ENCODE measurements at places on chromosomes 7 and 10.

- DNase-seq = no peak
Observed at GRCh38 chr10:103241262-103242011, 4.2 kb upstream of the RPEL1 start.

- DNase-seq = no peak
Observed at GRCh38 chr7:113197274-113197673, 78.9 kb upstream of the SMIM30 start.

DNA sequence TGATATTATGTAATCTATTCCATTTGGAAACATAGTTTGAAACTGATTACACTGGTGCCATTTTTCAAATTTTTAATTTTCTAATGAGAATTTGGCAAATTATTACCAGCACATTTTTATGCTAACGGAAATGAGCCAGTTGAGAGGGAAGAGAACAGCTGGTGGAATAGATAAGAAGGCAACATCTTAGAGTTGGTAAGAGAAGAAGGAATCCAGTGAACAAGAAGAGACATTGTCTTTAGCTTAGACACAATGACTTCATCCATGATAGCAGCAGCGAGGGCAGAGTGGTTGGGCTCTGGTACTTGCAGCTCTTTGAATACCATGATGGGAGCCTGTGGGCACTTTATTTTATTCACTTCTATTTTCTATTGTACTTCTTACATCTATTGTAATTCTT is 89.6 kb downstream of the CHRM2 start:
- DNase-seq = no peak

DNA sequence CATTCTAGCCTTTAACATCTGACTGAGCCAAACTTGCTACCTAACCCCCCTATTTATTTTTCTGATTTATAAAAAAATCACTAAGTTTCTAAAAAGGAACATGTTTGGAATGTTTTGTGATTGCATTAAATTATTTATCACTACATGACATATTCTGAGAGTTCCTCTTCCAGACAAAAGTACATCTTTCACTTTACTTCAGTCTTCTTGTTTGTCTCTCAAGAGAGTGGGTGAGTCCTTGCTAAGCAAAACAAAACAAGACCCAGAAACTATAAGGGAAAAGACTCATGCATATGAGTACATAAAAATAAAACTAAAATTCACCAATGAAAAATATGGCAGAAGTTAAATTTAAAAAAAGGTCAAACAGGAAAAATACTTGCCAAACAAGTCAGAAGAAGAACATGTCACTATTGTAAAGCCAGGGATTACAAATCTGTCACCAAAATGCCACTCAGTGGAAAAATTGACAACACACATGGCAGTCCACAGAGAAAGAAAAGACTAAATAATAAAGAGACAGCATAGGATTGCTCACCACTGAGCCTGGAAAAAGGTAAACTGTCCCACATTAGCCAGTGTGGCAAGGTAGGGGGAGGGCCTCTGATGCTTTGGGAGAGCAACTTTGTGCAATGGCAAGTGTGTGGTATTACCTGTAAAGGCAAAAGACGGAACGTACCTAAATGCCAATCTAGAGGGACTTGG is 166.7 kb upstream of the ZNF32 start:
- no peak for DNase-seq

GRCh38 chr10:90041585-90041984 is 340.2 kb downstream of the KIF20B start:
- no peak for DNase-seq

DNA sequence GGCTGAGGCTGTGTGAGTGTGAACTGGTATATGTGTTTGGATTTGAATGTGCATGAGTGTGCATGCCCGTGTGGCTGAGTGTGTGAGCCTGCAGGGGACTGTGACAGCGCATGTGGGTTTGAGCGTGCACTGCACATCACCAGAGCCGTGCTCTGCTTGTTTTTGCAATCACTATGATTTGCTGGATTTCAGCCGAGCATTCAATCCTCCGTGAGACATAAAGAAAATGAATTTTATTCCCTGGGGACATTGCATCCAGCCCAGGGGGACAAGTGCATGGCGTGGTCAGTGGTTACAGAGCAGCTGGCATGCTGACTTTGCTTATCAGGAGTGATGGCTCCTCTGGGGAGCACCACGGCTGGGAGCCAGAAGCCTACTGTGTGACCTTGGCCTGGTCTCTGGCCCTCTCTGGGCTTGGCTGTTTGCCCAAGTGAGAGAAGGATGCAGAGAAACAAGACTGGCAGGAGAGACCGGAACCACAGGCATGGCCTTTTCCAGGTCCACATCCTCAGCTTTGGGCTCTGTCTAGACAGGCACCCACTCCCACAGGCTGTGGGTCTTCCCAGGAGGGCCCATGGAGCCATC is 160.2 kb upstream of the UNC5B start:
- no peak for DNase-seq

DNA sequence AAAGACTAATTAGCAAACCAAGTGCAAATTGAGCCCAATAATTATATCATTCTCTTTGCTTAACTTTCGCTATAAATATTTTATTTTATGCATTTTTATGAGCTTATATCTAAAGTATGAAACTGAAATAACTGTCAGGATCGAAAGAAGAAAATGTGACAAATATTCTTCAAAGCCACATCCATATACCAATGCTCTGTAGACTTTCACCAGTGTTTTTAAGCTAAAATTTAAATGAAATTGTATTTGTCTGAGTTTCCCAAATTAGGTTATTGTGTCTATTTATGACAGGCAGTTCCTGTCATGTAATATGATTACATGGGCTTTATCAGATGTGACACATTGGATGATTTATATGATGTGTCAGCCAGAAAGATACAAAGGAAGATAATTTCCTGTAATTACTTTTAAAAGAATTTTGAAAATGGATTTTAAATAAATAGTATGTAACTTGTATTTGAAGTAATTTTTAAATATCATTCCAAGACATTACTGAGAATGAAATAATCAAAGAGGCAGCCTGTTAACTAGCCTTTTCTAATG is 317.9 kb upstream of the KLF6 start:
- no peak for DNase-seq

GRCh38 chr10:14191407-14191806 is 139.3 kb downstream of the FRMD4A start:
- no peak for DNase-seq

DNA sequence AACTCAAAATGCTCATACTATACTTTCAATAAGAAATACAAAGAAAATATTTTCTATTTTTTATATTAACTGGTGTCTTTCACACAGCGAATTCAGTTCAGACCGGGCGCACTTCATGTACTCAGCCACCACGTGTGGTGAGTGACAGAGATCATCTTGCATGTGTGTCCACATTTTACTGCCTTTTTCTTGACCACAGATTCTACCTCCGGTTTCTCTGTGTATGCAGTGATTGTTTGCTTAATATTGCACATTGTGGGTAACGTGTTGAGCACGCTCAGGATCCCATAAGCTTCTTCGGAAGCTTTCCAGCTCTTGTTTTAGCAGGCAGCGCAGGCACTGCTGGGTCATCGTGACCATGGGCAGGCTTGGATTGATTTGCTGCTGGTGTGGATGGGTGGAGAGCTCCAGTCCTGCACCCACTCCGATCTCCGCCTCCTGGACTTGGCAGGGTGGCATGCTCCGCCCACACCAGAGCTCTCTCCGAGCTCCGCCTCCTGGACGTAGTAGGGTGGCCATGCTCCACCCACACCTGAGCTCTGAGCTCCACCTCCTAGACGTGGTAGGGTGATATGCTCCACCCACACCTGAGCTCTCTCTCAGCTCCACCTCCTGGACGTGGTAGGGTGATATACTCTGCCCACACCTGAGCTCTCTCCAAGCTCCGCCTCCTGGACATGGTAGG is 253.3 kb downstream of the DIP2C start:
- no peak for DNase-seq

DNA sequence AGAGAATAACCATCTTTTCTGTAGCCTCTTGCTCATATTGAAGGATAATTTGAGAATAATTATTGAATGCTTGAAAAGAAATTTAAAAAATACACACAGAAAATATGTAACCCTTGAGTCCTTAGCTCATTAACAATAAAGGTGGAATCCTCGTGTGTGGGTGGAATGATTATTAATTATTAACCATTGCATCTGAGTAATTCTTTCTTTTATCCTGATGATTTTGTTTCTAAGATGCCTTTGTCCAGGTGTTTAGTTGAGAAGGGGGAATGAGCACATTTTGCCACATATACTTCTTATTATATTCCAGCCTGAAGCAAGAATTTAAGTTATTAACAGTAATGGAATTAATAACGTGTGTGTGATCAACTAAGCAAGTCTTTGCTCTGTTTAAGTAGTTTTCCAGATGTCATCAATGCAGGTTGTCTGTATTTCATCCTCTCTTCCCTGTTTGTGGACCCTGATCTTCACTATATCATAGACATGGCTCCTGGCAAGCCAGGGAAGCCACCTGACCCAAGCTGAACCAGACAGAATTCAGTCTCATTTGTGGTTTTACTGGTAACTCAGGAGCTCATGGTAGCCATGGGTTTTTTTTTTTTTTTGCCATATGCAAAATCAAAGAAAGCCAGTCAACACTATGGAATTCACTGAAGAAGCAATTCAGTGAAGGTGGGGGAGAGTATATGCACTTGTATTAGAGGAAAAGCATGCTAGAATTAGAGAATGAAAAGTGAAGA is 144.3 kb downstream of the KIF20B start:
- no peak for DNase-seq

DNA sequence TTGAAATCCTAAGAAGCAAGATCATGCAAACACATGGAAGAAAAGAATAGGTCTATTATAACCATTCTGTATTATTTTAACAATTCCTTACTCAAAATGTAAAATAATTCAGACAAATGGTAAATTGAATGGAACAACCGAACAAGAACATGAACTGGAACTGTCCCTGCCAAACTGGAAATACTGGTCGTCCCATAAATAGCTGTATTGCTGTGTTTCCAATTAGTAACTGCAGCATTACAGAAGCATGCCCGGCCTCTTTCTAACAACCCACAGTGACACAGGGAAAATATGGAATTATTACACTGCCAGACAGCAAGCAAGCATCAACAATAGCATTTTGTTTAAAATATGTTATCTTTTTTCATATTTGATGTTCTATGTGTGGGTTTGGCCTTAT is 1138.5 kb upstream of the PHF14 start:
- DNase-seq = no peak

- no peak for DNase-seq
Observed at GRCh38 chr7:101093906-101094305, 8.6 kb downstream of the TRIM56 start.

DNA sequence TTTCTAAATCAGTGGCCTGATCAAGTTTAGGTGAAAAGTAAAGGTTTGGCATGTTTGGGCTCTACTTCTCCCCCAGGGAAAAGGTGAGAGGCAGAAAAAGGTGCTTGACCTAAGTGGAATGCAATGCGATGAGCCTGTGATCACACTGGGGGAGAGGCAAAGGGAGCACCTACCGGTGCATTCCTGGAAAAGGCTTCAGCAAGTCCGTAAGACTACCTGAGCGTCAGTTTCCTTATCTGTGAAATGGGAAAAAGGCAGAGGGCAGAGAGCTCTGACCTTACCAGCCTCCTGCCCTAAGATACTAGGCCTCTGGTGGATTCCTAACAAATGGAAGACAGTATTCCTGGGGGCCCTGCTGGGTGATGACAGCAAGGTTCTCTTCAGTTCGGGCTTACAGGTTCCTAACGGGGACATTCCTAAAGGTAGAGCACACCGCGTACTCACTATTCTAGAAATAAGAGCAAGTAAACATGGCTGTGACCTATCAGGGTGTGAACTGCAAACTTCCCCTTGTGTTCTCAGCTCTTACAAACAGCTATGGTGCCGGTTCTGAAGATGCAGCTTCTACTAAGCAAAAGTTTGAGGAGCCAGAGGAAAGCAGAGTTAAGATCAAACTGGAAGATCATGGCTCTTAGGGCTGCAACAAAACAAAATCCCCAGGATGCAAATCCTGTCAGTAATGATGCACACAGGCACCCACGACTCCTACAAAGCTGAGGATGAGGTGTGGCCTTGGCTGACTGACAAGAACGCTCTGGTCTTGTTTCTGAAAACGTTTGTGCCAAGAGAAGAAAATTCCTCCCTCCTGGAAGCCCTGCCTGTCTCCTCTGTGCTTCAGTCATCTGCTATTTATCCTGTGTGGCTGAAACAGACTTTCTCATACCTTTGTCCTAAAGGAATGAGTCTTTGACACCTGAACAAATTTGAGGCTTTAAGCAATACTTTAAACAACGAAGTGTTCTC is 13.3 kb upstream of the ACSL5 start:
- no peak for DNase-seq

- DNase-seq = no peak
Observed at GRCh38 chr10:97179731-97180362, 5.9 kb downstream of the SLIT1 start.

- no peak for DNase-seq
Observed at GRCh38 chr7:46508583-46508982, 587.5 kb upstream of the IGFBP3 start.

- DNase-seq = no peak
Observed at GRCh38 chr7:87139514-87139913, 12.7 kb upstream of the DMTF1 start.

GRCh38 chr10:129335942-129336341 is 131.1 kb upstream of the MGMT start:
- DNase-seq = no peak

GRCh38 chr7:155945670-155946325 is 133.5 kb upstream of the SHH start:
- no peak for DNase-seq

GRCh38 chr7:149753375-149754233 is 19.8 kb downstream of the ZNF467 start:
- DNase-seq = no peak

DNA sequence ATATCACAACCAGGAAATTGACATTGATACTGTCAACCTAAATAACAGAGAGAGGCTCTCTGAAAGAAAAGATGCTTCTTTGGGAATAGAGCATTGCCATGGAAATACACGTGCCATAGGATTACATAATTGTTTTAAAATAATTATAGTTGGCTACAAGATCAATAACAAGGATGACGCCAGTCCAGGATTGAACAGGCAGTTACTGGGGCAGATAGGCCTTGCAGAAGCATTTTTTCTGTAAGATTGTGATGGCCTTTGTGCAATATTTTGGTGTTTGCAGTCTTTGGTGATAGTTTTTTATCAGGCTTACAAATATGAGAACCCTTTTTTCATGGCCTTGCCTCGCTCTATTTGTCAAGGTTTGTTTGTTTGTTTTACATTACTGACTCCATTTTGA is 10.5 kb downstream of the ACADSB start:
- no peak for DNase-seq

GRCh38 chr10:6567884-6568283 is 12.2 kb downstream of the PRKCQ start:
- no peak for DNase-seq

- DNase-seq = no peak
Observed at GRCh38 chr7:138226745-138227279, 150.6 kb downstream of the AKR1D1 start.

GRCh38 chr10:69327463-69328379 is 49.4 kb downstream of the HK1 start:
- no peak for DNase-seq

GRCh38 chr10:85642082-85642420 is 724.5 kb downstream of the GRID1 start:
- DNase-seq = no peak

- DNase-seq = no peak
Observed at GRCh38 chr10:48737886-48738285, 53.2 kb downstream of the WDFY4 start.

Data from iPS DF 6.9 (cell line).